Stimulated activated CD4-positive, alpha-beta T cell treated with anti-CD3 and anti-CD28 coated beads, Interleukin-15, amount 100 ng/mL, for 1 hour (primary cell): ENCODE measurements at places on chromosomes 13 and 19.

- DNase-seq: no peak
These were observed 14.7 kb upstream of the SPART start for GRCh38 chr13:36360903-36361302.

DNA sequence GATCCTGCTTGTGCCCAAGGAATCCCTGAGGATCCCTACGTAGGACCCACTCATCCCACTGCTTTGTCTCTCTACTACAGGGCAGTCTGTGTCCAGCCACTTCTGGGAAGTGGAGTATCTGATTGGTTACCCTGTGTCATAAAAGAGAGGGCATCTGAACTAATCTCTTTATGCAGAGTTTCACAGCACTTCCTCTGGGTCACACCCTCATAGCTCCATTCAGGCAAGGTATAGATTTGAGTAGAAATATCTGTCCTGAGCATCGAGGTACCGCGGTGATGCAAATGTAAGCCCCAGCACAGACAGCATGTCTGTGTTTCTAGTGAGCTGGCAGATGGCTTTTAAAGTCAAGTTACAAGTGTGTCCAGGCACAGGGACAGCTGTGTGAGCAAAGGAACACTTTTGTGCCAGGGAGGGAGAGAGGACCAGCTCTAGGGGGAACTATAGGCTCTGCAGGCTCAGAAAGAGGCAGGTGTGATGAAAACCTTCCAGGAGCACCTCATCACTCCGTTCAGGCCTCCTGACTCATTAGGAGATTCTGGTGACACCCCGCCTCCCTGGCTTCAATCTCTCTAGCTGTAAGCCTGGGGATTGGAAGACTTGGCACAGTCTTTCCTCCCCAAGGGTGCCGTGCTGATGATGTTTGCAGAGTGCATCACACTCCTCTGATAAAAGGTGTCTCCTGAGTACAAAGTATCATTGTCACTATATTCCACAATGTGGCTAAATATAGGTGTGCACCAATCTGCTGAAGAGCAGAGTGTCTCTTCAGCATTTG, 84.3 kb upstream of the UBL3 start:
- no peak for DNase-seq

DNA sequence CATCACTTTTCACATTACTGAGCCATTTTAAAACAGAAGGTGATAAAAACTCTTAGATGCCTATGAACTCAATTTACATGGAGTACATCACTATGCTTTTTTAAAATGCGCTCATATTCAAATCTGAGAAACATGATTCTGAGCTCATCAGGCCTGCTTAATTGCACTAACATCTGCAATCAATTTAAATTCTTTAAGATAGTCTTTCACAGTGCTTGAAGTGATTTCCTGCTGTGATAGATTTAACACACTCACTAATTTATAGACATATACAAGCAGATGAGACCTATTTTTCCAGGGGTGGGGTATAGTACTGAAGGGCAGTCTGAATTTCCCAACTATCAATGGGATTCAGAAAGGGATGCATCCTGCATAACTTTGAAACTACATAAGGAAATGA, 82.9 kb downstream of the DIAPH3 start:
- no peak for DNase-seq

- no peak for DNase-seq
These were observed 875.0 kb downstream of the SLITRK1 start for GRCh38 chr13:83007226-83007625.

DNA sequence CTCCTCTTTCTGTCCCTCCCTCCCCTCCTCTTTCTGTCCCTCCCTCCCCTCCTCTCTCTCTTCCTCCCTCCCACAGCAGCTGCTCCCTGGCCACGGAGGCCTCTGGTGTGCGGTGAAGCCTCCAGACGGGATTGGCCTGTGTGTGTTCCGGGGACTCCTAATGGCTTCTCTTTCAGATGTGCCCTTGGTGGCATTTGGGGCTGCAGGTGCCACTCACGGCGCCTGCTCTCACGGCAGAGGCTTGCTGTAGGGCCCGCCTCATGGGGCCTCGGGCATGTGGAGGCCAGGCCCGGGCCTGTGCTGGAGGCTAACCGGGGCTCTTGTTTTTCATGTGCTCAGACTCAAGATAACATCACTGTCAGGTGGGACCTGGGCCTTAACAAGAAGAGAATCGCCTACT, 20.9 kb downstream of the UPF1 start:
- no peak for DNase-seq

GRCh38 chr19:17054746-17055145, 20.5 kb downstream of the HAUS8 start:
- DNase-seq: no peak

DNA sequence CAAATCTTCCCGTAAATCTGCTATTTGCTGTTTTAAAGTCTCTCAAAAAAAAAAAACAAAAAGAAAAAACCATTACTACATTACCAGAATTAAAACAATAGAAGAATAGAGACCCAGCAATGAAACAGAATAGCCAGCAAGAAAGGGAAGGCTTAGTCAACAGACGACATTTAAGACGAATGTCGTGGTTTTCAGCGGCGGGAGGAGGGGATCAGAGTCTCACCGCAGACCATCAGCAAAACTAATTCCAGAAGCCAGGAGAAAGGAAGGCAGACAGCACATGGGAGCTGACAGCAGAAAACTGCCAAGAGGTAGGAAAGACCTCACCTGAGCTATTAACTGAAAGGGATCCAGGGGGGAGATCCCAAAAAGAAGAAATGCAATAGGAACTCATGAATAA, 128.9 kb downstream of the RNF17 start:
- no peak for DNase-seq

- no peak for DNase-seq
These were observed 291.0 kb downstream of the DLEU7 start for GRCh38 chr13:50552424-50552966.

- DNase-seq: no peak
These were observed 2.5 kb downstream of the KDM4B start for GRCh38 chr19:4971424-4971793.

GRCh38 chr19:50646074-50646807, 3.0 kb upstream of the C19orf81 start:
- DNase-seq: no peak

DNA sequence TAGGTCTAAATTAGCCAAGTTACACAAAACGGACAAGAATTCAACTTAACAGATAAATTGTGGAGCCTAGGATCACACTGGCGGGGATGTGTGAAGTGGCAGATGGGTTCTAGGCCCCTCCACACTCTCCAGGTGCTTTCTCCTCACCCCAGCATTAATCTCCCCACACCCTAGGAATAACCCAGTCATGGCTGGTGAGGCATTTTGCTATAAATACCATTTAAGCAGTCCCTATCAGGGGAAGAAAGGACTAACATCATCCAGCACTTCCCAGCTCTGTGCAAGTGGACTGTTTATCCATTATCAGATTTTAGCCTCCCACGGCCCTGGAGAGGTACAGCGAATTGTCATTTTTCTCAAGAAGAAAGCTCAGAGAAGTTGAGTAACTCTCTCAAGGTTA, 154.9 kb downstream of the NUFIP1 start:
- DNase-seq: no peak

GRCh38 chr13:59303433-59303832, 860.3 kb downstream of the DIAPH3 start:
- DNase-seq: no peak

DNA sequence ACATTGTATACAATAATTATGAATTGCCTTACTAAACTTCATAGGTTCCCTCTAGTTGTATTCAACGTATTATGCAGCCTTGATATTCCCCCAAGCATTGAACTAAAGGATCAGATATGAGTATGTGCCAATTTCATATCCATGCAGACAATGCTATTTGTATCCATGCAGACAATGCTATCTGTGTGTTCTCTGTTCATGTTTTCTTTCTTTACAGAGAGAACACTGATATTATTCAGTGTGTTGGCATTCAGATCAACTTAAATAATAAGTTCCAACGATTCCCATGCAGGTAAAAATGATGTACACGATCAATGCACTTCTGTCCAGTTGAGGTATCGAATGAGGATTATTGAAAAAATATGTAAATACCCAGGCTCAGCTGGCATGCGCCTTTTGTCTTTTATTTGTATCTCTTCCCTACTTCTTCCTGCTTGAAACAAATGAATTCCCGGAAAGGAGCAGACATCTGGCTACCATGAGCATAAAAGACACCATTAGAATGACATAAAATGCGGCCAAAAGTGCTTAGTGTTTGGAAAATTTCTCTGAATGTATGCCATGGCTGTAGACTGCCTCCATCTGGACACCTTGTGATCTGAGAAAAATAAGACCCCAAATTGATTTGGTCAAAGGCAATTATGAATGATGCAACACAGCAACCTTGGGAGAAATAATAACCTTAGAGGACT, 731.5 kb downstream of the SLITRK1 start:
- no peak for DNase-seq

GRCh38 chr19:34925278-34925855, 1.3 kb upstream of the ZNF30 start:
- DNase-seq: no peak

GRCh38 chr13:49258089-49258796, 10.5 kb downstream of the CDADC1 start:
- DNase-seq: no peak

DNA sequence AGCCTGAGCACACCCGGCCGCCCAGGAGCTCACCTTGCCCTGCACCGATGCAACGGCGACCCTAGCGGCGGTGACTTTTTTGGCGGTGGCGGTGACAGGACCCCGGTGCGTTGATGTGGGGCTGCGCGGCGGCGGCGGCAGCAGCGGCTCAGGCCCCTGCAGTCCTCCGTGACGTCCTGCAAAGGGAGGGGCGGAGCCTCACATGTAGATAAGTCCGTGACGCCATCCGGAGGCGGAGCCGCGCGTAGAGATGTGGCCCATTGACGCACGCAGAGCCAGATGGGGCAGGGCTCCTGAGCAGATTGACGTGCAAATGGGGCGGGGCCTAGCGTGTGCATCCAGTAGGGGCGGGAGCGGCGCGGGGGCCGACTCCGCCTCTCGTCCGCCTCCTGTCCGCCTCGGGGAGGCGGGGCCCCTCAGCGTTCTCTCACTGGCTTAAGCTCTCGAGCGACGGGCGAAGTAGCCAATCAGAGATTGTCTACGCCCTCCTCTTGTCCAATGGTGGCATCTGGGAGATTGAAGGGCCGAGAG, at the start of gene RAB3A:
Gene RAB3A (minus strand): TSS at position 180 of the 531 bp plus-strand sequence. CDS start 1,302 bp downstream, outside the sequence.
- DNase-seq: peak; percentile 99

GRCh38 chr13:73901324-73902068, 232.7 kb downstream of the KLF12 start:
- DNase-seq: no peak

DNA sequence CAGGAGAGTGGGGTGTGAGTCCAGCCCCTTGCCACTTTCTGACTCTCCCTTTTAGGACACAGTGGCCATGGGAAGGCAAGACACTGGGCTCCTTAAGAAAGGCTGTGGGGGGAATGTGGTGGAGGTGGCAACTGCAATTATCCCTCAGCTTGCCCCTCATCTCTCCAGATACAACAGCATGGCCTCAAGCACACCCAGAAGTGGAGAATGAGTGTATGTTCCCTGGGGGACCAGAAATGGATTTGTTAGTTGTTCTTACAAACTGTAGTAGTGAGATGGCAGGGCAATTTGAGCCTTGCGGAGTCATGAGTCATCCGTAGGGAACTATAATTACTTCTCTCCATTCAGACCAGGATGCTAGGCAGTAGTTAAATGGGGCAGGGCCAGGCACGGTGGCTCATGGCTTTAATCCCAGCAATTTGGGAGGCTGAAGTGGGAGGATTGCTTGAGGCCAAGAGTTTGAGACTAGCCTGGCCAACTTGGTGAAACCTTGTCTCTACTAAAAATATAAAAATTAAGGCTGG, 25.6 kb upstream of the CXCL17 start:
- DNase-seq: no peak
